ENCODE measurements at places on chromosomes 2 and 18.

DNA sequence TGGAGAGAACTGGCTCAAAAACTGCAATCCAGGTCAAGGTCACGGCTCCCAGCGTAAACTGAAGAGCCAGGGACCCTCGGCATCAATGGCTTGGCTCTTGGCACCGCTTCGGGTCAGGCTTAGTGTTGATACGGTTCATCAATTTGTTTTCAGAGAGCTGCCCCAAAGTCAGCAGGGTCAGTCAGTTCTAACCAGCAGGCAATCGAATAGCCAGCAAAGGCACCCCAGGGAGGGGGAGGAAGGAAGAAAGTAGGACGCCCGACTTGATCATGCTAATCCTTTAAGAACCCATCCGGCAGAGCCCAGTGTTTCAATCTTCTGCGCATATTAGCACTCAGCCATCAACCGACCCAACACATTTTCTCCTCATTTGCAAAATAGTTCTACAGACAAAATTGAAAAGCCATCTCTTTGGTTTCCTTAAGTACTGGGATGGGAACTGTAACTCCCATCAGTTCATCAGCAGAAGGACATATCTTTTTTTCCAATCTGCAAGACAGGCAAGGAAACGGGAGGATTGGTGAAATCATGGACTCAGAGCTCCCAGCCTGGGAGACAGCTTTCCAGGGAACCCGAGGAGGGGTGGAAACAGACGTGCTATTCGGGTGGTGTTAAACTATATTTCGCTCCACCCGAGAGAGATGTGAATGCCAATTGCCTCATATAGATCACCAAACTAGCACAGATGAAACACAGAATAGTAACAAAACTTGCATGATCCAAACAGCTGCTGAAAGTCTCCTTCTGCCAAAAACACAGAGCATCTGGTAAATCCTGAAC lies 40.7 kb upstream of the CABLES1 start:
- no peak for DNase-seq

GRCh38 chr2:84970210-84970867 lies 622 bp upstream of the KCMF1 start:
- peak; percentile 77 for DNase-seq

GRCh38 chr2:110639972-110640371 lies 37.9 kb downstream of the BUB1 start:
- DNase-seq = no peak

DNA sequence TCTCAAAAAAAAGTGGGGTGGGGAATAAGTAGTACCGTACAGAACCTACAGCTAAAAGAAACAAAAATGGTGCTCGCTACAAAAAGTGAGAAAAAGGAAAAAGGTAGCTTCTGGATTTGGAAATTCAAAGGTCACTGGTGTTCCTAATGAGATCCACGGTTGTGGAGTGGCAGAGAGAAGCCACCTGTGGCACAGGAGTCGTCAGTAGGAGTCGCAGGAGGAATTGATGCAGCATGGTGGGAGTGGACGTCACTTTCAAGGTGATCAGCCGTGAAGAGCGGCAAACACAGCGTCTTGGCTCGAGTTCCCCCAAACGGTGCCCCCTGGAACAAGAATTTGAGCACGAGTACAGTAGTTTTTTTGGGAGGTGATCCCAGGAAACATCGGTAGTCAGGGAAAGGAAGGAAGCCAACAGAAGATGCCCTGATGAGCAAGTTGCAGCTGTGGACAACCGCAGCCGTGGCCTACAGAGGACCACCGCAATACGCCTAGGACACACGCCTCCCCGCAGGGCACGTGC lies 1.4 kb upstream of the TTL start:
- DNase-seq = no peak

DNA sequence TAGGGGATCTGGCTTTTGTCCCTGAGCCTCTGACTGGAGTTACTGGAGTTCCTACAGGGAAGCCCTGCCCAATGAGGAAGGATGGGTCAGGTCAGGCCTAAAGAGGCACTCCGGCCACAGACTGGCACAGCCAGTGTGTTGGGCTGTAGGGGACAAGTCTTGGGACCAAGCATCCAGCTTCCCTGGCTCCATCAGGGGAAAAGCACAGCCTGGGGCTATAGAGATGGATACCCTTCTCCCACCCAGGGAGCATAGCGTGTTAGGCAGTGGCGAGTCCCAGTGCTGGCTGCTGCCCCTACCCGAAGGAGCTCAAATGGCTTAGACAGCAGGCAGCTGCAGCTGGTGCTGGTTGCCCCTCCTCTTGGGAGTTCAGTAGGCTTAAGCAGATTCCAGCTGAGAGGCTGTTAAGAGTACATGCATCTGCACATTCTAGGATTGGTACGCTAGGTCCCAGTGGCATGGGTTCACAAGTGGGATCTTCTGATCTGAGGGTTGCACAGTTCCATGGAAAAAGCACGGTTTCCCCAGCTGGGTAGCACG lies 111.4 kb downstream of the DCDC2C start:
- DNase-seq = no peak

DNA sequence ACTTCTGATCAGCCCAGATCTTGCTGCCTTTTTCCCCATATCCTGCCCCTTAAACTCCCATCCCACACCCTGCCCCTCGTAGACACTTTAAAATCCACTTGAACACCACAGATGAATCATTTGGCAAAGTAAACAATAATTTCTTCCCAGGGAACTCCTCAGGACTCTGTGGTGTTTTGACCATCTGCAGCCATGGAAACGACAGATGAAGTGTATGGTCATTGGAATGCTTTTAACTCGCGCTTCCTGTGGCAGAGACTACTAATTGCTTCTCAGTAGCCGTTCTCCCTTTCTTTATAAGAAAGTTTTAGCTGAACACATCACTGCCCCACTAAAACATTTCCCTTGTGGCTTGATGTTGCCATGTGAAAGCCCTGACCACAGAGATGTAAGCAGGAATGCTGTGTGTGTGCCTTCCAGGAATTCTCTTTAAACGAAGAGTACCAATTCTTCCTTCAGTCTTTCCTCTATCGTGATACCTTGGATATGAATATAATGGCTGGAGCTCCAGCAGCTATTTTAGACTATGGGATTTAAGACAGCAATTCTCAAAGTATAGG lies 92.7 kb upstream of the PARD3B start:
- no peak for DNase-seq

DNA sequence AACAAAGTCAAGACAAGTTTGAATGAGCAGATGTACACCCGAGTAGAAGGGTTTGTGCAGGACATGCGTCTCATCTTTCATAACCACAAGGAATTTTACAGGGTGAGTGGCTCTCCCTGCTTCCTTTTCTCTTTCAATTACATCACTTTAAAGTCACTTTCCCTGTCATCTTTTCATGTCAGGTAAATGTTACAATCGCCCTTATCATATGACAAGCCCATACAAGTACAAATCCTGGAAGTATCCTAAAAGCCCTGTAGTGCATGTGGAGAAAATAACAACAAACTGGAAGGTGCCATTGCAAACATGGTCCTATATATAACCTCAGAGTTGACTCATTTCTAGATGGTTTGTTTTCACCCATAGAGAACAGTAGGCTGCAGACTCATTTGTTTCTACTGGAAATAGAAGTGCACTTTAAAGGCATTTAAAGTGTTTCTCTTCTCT lies 126.0 kb downstream of the SP100 start:
- no peak for DNase-seq

- no peak for DNase-seq
Measured at GRCh38 chr2:106977717-106978116, 91.8 kb upstream of the ST6GAL2 start.

DNA sequence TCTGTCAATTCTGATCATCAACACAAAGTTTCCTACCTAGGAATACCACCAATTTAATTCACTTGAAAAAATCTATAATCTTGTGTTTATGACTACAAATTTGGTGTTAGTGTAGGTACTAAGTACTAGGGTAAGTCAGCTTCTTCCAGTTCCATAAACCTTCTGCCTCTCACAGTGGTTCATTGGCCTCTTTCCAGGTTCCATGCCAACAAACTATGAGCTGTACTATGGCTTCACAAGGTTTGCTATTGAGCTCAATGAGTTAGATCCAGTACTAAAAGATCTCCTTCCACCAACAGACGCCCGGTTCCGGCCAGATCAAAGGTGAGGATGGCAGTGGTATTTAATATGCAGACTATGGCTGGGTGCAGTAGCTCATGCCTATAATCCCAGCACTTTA lies 58.8 kb downstream of the PRKRA start:
- no peak for DNase-seq

DNA sequence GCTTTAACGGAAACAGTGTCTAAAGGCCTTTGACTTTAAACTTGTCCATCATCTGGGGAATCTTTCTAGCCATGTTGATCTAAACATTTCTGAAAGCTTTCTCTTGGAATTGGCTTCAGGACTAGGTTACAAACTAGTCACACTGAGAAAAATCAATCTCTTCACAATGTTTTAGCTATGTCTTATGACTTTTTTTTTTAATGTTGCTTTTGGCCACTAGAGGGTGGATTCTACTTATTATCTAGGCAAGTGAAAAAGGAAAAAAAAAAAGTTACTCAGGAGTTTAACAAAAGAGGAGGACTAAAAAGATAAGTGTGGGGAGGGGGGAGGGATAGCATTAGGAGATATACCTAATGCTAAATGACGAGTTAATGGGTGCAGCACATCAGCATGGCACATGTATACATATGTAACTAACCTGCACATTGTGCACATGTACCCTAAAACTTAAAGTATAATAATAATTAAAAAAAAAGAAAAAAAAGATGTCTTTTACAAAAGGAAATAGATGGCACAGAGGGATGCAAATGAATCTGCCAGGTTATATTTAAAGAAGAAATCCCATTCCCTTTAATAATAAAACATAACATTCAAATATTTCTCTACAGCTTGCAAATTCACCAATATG lies 160.4 kb upstream of the PID1 start:
- DNase-seq = no peak

DNA sequence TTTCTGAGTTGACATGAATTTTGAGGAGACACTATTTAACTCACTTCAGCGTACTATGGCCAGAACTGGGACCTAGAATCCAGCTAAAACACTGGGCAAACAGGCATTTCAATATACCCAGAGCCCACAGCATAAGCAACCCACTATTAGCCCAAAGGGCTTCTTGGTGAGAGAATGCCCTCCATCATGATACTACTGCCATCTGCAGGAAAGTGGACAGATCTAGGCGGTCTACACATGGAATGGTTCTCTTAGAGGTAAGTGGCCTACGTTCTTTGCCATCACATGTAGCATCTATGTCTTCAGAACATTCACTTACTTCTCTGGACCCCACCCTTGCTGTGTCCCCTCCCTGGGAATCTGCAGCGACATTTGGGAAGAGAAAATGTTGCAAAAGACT lies 181.3 kb upstream of the LINC00305 start:
- no peak for DNase-seq

DNA sequence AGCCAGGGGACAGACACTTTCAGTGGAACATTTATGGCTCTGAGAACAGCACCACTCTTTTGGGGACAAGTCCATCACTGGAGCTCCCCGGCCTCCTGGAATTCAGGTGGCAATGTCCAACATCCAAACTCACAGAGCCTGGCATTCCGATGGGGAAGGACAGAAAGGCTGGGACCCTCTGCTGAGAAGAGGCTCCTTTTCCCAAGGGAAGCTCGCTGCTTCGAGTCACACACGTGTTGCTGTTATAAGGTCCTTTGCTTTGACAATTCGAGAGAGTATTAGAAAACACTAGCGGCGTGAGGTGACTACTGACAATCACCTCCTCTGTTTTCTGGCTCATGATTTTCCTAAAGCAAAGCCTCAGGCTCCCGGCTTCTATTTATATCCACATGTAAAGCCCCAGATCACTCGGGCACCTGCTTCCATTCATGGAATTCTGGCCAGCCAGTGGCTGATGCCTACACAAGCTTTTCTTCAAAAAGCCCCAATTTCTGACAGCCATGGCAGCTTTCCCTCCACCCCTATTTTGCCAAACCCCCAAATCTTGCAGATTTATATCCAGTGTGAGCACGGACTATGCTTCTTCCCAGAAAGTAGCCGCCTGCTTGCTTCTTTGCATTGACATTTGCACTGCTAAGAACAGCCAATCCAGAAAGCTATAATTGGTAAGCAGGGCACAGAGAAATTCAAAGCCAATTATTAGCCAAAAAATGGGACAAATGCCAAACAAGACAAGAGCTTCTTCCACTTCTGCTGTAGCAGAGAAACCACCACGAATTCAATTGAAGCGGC lies 67.3 kb downstream of the NDUFA10 start:
- DNase-seq = no peak

- DNase-seq = no peak
Measured at GRCh38 chr2:226652983-226653765, 146.4 kb downstream of the IRS1 start.

GRCh38 chr18:57586251-57587049 lies at the start of gene FECH:
Gene FECH, minus strand, starts transcription at chr18:57586702. Its CDS starts 82 bp downstream, at chr18:57586620.
- DNase-seq = peak; percentile 76

DNA sequence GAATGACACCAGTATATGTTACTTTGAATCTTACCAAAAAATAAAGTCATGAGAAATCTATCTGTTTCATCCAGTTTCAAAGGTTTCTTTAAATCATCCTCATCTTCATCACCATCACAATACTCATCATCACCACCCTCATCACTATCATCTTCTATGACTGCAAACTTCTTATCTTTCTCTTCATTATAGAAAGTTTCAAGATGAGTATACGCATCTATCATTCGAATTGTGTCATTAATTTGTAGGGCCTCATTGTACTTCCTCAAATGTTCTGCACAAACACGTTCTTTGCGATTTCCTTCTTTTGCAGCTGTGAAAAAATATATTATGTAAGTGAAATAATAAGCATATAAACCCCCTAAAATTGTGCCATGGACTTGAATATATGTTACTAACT lies 34.1 kb upstream of the FAP start:
- no peak for DNase-seq

GRCh38 chr2:238975408-238975807 lies 127.5 kb downstream of the TWIST2 start:
- DNase-seq = no peak

DNA sequence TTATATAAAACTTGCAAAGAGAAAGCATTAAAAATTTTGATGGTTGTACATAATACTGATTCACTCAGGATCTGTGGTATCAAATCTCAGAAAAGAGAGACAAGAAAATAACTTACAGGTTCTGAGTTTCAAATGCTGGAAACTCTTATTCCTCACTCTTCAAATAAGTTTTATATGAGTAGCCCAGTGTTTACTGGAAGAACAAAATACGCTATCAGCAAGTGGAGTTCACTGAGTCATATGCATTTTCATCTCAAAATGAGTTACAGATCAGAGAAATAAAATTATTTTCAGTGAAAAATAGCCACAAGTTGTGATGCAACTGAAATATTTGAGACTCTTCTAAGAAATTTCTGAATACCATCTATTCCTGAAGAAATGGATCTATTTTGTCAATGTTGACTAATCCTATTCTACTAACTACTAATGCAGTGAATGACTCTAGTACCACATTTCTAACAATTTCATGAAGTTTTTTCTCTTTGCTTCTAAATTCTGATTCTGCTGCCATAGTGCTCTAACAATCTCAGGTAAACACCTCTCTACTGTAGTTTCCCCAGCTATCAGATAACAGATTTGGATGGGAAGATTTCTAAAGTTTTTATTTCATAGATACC lies 391.7 kb downstream of the ZEB2 start:
- DNase-seq = no peak

DNA sequence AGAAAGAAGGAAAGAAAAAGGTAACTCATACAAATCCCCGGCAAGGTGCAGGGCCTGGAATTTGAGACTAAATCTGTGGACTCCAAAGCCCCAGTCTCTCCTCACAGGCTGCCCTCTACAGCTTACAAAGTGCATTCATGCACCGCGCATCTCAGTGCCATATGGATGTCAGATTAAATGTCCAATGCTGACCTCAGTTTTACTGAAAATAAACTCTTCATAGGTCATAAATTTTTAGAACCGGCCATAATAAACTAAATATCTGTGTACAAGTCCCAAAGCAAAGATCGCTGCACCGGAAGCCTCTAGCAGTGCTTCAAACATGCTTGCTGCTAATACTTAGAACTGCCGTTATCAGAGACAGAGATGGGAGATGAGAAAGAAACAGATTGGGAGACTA lies 17.7 kb downstream of the ST6GAL2 start:
- DNase-seq = no peak

- no peak for DNase-seq
Measured at GRCh38 chr2:232042911-232043574, 81.5 kb downstream of the DIS3L2 start.

Data from tibial artery (tissue), 4 donors.